ENCODE measurements at places on chromosomes 7 and 10.

DNA sequence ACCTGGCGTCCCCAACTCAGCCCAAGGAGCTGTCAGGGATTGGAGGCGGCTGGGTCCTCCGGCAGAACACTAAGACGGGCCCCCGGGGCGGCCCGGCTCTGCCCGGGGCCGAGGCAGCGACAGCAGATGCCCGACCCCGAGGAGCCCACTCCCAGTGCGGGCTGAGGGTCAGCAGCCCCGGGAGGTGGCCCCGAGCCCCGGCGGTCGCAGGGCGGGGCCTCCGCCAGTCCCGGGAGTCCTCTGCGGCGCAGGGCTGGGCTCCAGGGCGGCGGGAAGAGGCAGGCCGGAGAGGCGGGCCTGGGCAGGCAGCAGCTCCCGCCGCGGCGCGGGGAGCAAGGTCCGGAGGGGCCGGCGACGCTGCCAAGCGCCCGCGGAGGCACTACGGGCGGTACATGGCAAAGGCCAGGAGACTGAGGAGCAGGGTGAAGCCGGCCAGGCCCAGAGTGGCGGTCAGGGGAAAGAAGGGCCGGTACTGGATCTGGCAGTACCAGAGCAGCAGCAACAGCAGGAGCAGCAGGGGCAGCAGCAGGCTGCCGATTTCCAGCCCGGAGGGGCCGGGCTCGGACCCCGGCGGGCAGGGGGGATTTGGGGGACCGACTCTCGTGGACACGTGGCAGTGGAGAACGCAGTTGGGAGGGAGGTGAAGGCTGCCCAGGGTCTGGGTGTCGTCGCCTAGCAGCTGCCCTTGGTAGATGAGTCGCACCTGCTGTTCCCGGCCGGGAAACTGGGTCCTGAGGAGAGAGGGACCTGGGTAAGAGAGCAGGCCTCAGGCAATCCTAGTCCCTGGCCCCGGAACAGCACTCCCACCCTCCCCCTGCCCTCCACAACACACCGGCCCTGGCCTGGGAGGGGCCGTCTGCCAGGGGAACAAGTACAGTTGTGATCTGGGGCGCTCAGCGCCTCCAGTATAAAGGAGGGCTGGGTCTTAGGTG, 827 bp upstream of the FASTK start:
- DNase-seq = no peak

GRCh38 chr7:12694817-12695216, 7.4 kb downstream of the ARL4A start:
- no peak for DNase-seq

DNA sequence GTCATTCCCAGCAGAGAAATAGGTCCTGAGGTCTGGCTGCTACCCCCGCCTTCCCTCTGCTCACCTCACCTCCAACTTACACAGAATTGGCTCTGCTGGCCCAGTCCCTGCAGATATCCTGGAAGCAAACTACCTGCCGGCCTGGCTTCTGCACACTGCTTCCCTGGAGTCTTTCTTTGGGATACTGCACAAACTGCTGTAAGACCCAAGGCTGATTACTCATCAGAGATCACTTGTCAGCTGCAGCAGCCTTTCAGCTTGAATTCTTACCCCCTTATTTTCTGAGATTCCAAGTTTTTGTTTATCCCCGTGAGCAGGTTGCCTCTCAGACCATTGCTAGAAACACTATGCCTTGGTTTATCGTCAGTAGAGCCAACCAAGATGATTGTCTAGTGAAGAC, 426.4 kb downstream of the PHTF2 start:
- no peak for DNase-seq

DNA sequence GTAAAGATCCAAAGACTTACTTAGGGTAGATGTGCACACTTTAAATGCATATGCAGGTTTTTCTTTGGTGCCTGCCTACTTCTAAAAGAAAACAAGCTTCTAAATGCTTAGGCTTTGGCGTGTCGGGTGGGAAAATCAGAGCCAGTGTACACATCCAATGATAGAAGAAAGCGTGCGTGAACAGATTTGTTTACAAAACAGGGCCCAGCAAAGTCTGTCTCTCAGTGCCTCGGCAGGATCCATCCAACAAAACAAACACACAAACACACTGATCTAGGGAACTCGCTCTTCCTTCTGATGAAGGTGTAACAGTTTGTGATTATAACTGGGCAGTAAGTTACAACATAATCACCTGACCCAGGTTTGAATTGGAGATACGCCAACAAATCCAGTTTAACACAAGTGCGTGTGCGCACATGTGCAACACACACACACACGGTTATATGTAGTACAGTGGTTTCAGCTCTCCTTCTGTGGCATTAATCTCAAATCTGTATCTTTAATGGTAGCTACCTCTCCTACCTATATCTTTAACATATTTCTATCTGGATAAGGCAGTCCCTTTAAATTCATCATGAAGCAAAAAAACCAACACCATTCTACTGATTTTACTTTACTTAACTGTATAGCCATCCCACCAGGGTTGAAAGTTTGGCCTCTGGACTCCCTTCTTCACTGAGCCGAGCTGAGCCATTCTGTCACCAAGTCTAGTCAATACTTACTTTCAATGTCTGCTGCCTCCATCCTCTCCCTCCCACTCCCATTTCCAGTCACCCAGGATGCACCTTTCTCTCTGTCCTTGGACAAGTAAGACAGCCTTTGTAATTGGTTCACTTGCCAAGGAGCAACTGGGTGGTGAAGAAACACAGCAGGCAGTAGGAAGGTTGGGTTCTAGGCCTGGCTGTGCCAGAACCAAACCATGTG, 184.4 kb upstream of the KLF14 start:
- peak; percentile 47 for DNase-seq

DNA sequence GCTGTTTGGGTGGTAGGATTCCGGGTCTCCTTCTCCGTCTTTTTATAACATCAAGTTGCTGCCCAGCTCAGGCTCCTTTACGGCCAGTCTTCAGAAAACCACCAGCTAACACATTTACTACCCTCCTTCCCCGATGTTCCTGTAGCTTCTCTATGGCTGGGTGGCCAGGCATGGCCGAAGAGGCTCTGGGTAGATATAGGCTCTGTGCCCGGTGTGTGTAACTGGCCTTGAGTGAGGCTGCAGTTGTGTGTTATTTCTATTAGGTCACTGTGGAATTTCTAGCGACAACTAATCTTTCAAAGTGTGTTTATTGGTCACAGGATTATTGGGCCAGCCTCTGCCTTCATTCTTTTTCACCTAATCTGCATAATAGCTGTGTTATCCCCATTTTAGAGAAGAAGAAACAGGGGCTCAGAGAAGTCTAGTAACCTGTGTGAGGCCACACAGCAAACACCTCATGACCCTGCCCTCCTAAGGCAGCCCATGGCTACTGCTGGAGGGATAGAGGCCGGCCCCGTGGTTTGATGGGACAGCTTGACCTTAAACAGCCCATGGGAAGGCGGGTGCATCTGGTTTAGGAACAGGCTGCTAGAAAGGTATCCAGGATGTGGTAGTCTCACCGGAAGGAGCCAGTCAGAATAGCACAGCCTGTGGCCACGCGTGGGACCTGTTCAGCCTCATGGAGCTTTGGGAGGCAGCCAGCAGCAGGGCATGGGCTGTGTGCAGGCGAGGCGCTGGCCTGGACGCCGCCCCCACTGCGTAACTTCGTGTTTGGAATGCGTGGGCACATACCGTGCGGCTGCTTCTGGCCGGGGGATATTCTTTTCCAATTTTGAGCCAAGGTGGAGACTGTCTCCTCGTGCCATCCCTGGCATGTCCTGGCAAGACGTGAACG, 29.7 kb downstream of the HTRA1 start:
- peak; percentile 49 for DNase-seq

GRCh38 chr7:101241443-101242349, 3.2 kb downstream of the FIS1 start:
- no peak for DNase-seq

GRCh38 chr10:10796061-10796773, 221.5 kb upstream of the CELF2 start:
- no peak for DNase-seq

DNA sequence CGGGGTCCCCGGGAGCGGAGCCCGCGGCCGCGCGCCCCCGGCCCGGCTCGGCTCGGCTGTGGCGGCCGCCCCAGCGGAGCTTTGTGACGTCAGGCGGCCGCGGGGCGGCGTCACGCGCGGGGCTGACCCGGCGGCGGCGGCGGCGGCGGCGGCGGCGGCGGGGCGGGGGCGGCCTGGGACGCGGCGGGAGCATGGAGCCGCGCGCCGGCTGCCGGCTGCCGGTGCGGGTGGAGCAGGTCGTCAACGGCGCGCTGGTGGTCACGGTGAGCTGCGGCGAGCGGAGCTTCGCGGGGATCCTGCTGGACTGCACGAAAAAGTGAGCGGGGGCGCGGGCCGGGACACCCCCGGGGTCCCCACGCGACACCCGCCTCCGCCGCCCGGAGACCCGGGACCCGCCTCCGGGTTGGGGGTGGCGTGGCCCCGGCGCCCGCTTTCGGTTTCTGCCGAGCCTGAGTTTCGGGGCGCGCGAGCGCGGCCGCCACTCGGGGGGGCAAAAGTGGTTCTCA, at the start of gene PWWP2B:
Gene PWWP2B, plus strand, starts transcription at position 165 of the 506 bp plus-strand sequence. Its CDS starts 27 bp downstream, at position 192.
- DNase-seq = peak; percentile 43

Data from activated CD4-positive, alpha-beta T cell treated with anti-CD3 and anti-CD28 coated beads, Interleukin-2, amount 50 U/mL, for 48 hours (primary cell).